ENCODE measurements at places on chromosomes 12 and 14.
A peak's percentile ranks its signal among the peaks of the same experiment; 100 is the strongest.

GRCh38 chr12:77615332-77615731 is 215.4 kb upstream of the NAV3 start:
- DNase-seq: peak; percentile 3

DNA sequence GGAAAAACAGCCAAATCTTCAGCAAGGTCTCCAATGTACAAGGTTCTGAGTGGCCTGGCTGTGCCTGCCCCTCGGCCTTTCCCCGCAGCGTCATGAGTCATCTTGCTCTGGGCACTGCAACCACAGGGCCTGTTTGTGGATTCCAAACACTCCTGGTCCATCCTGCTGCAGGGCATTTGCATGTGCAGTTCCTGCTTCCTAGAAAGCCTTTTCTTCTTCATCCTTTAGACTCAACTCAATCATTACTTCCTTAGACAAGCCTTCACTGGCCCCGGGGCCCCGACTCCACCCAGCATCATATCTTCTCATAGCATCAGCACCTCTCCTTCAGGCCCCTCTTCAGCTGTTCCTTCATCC is 101.8 kb upstream of the EGLN3 start:
- peak; percentile 85 for DNase-seq

GRCh38 chr14:22012452-22012851 is 338.8 kb upstream of the OR4E1 start:
- DNase-seq: no peak

GRCh38 chr12:72610854-72611358 is 338.7 kb downstream of the TRHDE start:
- peak; percentile 8 for DNase-seq

- DNase-seq: peak; percentile 57
Observed at GRCh38 chr14:105475269-105476096, 862 bp downstream of the CRIP2 start.

- DNase-seq: no peak
Observed at GRCh38 chr14:73261075-73261474, 23.8 kb downstream of the PAPLN start.

- DNase-seq: peak; percentile 48
Observed at GRCh38 chr12:53051058-53051880, 1.4 kb downstream of the TNS2 start.

GRCh38 chr12:6228535-6229223 is 28.5 kb downstream of the CD9 start:
- DNase-seq: no peak

GRCh38 chr12:25925064-25925463 is 33.4 kb upstream of the RASSF8 start:
- no peak for DNase-seq

All from ELF-1 (cell line).